Stimulated activated CD8-positive, alpha-beta memory T cell treated with anti-CD3 and anti-CD28 coated beads, Interleukin-15, amount 100 ng/mL, for 4 hours (primary cell): ENCODE measurements at places on chromosomes 4 and X.
A peak's percentile ranks its signal among the peaks of the same experiment; 100 is the strongest.

DNA sequence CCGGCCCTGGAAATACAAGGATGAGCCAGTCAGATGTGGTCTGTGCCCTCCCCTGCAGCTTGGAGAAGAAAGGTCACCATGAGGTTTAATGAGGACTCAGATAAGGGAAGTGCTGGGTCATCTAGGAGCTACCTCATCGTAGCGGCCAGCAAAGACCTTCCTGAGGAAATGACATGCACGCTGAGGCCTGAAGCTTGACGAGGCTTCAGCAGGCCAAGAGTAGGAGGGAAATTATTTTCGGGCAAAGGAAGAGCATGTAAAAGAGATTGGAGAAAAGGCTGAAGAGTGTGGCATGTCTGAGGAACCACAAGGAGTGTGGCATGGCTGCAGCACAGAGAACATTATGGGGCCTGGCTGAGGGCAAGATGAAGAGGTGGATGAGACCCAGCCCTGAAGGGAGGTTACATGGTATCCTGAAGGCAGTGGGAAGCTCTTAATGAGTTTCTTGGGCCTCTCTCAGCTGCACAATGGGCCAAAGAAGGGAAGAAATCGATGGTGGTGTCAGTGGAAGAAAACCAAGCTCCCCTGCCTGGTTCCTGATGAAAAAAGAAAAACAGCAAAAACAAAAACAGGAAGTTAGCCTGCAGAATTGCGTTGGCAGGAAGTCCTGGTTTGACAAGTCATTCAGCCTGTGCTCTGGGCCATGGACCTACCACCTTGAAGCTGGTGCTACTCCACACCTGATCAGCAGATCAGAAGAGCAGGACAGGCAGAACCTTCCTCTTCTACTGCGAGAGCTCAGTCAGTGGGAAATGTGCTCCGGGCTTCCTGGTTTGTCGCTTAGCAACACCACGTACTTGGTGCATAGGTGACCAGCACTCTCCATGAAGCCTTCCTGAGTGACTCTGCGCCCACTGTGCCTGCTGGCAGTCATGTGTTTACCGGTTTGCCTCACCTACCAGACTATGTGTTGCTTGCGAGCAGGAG lies 134.5 kb upstream of the KLF3 start:
- no peak for DNase-seq

DNA sequence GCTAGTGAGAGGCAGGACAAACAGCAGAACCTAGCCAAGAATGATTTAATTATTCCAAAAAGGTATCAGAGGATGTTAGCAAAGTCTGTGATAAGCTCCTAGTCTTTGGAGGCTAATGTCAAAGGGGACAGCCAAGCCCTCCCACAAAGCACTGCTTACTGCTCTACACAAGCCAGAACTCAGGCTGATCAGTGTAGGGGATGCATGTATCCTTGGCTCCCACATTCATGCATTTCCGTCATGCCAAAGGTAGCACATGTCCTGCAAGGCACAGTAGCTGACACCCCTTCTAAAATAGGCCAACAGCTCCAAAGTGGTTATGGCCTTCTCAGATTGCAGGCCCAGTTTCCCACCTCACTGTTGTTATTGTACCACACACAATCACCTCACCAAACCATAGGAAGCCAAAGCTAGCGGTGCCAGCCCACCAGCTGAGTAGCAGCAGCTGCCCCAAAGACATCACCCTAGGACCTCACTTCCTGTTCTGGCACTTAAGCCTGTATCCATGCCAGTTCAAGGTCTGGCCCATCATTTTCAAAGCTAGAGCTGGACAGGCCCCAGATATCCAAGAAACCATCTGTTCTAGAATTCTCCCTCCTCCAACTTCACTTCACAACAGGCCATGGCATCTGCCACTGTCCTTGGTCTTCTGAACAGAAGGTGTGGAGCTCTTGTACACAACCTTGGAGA lies 40.9 kb downstream of the TSPAN5 start:
- no peak for DNase-seq

DNA sequence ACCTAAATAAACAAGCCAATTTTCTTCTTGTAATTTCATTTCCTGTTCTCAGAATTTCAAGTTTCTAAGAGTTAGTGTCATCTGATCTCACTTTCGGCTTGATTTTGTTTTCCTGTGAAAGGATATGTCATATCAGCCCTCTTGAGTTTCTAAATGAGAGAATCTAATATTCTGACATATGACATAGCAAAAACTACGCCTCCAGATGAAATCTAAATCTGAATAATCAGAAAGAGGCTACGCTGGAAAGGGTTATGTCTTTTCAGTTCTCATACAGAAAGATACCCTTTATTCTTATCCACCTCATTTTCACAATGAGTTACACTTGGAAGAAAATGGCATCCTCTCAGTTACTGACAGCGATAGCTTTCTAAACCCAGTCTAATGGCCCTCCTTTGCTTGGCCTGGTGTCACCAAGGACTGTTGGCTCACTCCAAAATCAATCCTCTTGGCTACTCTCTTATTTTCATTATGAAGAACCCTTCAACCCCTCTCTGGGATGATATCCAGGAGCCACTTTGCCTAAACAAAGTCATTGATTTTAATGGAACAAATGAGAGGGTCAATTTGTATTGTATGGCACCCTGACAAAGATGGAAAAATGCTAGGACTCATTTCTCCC lies 65.6 kb downstream of the ASB9 start:
- no peak for DNase-seq

- DNase-seq, result no peak
These were observed 1.6 kb upstream of the MAB21L2 start for GRCh38 chr4:150580306-150580705.

DNA sequence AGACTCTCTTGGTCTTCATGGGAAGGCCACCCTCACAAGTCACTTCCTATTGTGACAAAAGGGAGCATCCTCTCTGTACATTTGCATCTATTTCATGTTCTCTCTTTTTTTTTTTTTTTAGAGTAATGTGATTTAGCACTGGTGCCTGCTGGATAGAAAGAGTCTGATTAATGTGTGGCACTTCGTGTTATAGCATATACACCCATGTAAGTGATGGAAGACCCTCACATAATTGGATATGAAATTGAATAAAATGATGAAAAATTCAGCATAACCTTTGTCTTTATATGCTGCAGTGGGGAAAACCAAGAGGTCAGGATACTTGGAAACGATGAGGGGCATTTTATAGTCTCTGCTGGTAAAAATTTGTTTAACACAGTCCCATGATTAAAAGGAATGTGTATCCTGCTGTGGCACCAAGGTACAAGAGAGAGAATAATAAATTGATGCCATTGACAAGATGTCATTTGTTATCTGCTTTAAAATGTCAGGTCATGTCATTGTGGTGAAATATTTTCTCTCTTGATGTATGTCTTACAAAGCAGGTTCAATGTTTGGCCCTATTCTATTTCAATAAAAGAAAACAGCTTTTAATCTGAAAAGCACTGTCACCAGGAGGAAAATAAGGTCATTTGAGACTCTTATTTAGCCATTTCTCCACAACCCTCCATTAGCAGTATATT lies 1115.4 kb downstream of the STPG2 start:
- DNase-seq, result no peak

DNA sequence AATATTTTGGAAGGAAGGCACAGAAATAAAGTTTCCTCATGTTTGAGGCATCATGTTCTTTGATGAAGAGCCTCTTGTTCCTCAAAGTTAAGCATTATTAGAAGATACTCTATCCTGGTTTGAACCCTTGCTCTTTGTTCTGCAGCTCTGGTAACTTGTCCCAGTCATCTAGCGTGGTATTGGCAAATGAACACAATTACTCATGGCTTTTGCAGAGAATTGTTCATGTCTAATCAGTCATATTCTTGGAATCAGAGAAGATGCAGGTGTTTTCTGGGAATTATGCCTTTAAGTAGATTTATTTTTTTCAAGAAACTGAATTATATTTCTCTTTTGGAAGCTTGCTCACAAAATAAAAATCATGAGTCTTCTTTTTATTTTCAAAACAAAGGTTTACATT lies 52.9 kb upstream of the HPGDS start:
- no peak for DNase-seq

GRCh38 chrX:47900833-47901232 lies 64.1 kb downstream of the ZNF81 start:
- no peak for DNase-seq

GRCh38 chrX:13360146-13360545 lies 40.3 kb upstream of the ATXN3L start:
- DNase-seq, result no peak

GRCh38 chr4:184096561-184097240 lies 121.0 kb downstream of the ENPP6 start:
- DNase-seq, result no peak

- DNase-seq, result no peak
These were observed 1806.7 kb upstream of the PCDH7 start for GRCh38 chr4:28913466-28913865.

GRCh38 chr4:168409089-168409801 lies 71.0 kb downstream of the DDX60L start:
- no peak for DNase-seq

- peak; percentile 37 for DNase-seq
These were observed at the start of gene FAAH2 for GRCh38 chrX:57286507-57287251. FAAH2 (plus strand) TSS chrX:57286706; CDS start chrX:57286826, 120 bp downstream.

DNA sequence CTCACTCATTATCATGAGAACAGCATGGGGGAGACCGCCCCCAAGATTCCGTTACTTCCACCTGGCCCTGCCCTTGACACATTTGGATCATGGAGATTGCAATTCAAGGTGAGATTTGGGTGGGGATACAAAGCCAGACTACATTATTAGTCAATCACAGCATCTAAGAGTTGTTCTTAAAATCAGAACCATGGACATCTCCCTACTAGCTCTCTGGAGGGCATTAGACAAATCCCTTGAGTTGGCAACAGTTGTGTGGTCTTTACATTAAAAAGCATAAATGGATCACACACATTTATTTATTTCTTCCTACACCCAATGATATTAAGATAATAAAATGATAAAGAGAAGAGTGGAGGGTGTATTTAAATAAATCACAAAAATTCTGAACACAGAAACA lies 262.8 kb upstream of the VCX start:
- no peak for DNase-seq

DNA sequence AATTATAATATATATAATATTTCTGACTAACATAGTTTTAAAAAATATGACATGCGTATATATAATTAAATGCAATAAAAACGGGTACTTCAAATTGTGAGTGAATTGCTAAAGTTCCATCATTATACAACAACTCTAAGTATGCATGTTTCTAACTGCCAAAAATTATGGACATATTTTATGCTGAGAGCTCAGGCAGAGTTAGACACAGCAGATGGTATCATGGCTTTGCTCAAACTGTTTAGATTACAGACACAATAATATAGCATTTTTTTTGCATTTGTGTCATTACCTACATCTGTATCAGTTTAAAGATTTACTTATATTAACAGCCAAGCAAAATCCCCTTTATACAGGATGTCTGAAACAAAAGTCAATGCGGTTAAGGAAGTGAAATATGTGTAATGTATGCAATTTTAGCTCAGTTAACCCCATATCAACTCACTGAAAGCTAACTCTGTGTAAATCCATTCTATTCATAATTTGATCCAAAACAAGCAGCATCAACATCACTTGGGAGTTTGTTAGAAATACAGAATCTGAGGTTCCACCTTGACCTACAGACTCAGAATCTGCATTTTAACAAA lies 119.1 kb upstream of the CNKSR2 start:
- no peak for DNase-seq

DNA sequence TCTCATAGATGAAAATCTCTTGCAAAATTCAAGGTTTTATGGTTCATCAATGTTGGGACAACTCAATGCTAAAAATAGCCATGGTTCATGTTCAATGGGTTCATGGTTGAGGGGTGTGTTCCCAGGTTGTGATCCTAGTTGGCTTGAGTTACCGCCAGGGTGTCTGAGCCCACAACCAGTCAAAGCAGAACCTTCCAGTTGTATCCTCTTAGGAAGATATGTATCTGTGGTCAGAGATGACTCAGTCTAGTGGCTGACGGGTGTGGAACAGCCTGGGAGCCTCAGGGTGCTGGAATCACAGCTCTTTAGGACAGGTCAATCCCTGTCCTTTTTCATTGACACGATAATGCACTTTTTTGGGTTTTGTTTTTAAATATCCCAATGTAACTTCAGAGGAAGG lies 192.3 kb upstream of the NR3C2 start:
- DNase-seq, result no peak

- DNase-seq, result no peak
These were observed 37.5 kb downstream of the MTMR1 start for GRCh38 chrX:150730719-150731118.

- DNase-seq, result no peak
These were observed 243.0 kb downstream of the PALLD start for GRCh38 chr4:168739886-168740285.

DNA sequence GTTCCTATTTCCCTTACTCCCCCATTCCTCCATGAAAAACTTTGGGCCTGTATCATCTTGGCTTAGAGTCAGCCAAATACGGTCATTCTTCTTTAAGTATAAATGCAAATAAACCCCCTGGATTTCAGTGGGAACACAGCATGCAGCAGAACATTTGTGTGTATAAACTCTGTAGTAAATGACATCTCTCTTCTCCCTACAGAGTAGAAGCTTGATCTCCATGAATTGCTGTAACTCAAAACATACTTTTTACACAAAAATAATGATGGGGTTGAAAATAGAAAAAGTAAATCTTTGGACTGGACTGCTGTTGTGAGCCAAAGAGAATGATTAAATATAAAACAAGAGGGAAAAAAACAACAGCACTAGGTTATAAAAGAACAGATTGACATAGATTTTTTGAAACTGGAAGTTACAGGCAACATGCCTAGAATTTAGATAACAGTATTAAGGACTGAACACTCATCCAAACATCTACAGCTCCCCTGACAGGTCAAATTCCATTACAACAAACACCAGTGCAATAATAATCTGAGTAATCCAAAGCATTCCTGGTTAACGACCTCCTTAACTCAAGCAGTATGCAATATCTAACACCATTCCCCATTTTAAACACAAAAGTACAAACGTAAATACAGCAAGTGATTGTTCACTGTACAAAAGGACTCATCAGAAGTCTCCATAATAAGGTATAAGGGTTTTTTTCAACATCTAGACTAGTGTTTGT lies 30.7 kb downstream of the TSPAN5 start:
- DNase-seq, result no peak

GRCh38 chr4:125725957-125726525 lies 411.3 kb downstream of the FAT4 start:
- no peak for DNase-seq

DNA sequence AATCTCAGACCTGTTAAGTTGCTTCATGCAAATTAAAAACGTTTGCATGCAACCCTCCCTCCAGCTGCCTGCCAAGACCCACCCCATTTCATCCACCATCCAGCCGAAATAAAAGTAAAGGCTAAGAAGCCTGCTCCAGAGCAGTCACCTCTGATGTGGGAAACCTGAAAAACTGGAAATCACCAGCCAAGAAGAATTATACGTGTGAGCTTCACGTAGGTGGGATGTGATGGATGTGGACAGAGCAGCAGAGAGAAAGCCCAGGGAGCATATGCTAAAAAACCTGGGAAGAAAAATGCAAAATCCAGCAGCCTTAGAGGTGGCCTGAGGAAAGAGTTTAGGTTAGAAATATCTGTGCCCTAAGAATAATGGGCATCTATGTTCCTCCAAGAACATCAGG lies 160.6 kb upstream of the STS start:
- no peak for DNase-seq

DNA sequence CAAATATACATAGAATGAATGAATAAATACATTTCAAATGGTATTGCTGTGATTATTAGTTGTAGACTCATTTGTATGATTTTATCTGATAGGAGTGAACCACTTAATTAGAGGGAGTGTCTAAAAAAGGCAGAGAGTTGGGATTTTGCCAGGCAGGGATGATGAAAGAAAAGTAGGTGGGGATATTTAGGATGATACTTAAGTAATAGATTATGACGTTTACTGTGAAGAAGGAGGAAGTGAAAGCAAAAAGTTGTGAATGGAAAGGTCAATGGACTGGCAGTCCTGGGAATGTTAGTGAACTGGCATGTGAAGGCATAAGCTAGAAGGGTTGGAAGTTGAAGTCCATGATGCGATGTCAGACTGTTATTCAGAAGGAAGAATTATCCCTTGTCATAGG lies 917.1 kb downstream of the RAPGEF2 start:
- DNase-seq, result no peak
